ENCODE measurements at places on chromosomes 6 and 20. TPM values are rescaled to one million over a fixed set of nuclear protein-coding genes. Genes with fewer than 3 reads are reported as not detected.
A peak's percentile ranks its signal among the peaks of the same experiment; 100 is the strongest.

DNA sequence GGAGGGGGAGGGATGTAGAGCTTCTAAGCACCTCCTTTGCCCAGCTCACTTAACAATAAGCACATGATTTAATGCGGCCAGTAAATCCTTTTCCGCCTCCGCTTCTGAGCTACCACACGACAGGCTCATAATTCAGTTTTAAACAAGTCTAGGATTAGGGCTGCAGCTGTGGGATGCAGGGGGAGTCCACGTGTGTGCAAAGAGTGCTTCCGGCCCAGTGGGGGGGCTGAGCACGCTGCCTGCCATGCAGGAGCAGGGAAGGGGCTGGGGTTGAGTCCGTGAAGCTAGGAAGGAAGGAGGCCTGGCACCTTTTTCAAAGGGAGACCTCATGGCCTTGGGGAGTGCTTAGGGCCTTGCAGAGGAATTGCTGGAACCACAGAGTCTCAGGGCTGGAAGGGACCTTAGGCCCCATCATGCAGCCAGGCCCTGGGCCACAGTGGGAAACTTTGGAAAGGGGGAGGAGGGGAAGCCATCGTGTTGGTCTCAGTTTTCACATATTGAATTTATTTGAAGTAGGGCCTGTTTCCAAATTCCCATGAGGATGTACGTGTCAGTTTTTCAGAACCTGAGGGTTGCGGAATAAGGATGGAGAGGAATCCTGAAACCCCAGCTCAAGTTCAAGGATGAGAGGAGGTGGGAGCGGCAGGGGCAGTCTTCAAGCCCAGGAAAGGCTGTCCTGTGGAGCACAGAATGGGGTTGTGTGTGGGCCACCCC is 96.1 kb downstream of the VEGFA start:
- no peak for DNase-seq

GSTA1 gene
- not detected for total RNA-seq

FNDC11 gene
- total RNA-seq, result 0.05 TPM

- DNase-seq, result no peak
These were observed 22.9 kb downstream of the NT5E start for GRCh38 chr6:85472744-85473143.

DNA sequence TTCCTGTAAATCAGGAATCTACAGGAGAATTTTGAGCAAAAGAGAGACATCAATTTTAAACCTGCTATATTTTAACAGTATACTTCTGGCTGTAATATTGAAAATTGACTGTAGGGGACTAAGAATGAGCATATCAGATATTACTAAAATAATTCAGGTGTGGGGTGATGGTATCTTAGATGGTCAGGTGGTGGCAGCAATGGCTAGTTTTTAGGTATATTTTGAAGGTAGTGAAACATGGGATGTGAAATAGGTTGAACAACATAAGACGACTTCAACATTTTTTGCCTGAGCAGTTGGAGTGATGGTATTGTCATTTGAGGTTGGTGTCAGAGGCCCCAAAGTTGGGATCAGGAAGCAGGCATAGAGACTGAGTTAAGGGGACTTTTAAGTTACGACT is 32.1 kb downstream of the FAM83B start:
- no peak for DNase-seq

DNA sequence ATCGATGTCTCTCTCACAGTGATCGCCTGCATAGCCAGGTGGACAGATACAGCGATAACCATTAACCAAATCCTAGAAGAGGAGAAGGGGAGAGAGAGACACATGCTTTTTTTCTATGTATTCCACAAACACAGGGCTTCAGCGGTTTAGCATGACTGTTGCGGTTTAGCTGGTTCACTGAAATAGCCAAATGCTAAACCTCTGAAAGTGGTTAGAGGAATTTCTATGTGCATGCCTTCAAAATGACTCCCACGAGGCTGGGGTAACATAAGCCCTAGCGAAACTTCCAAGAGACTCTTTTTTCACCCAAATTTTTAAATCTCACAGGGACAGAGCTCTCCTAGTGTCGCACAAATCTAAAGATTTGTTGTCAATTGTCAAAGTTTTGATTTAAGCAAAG is 25.1 kb downstream of the JAG1 start:
- no peak for DNase-seq

GRCh38 chr20:59525500-59526241 is 78.7 kb upstream of the PHACTR3 start:
- peak; percentile 53 for DNase-seq

TBXT gene
- 2,059 TPM for total RNA-seq

BANF2 gene
- not detected for total RNA-seq

DNA sequence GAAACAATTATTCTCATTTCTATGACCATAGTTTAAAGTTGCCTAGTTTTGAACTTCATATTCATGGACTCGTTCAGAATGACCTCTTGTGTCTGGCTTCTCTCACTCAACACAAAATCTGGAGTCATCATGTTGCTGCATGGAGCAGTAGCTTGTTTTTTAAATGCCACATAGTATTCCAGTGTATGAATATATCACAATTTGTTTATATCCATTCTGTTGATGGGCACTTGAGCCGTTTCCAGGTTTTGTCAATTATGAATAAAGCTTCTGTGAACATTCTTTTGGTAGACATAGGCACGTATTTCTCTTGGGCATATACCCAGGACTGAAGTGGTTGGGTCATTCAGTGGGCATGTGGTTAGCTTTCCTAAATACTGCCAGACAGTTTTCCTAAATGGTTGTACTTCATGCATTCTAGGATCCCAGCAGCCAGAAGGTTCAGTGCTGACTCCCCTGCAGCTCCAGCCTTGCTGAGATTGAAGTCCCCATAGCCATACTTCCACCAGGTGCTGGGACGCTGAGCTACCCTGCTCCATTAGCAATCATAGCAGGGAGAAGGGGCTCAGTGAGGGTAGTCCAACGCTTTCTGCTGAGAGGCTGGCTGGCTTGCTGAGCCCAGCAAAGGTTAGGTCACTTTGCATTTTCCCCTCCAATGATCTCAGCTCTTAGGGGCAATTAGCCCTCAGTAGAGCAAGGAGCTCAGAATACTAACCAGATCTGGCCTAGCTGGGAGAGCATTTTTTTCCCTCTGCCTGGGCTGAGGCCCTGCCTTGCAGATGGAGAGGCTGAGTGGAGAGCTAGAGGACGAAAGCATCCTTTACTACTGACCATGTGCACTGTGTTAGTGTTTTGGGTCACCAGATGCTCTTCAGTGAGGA is 35.7 kb upstream of the CTNNBL1 start:
- DNase-seq, result no peak

NNAT gene
- not detected for total RNA-seq

PACRG gene
- total RNA-seq, result 0.15 TPM

GRCh38 chr20:33521461-33521860 is 31.6 kb downstream of the CBFA2T2 start:
- DNase-seq, result no peak

TOP1 gene
- total RNA-seq, result 48.9 TPM

- no peak for DNase-seq
These were observed 223.4 kb upstream of the FOXA2 start for GRCh38 chr20:22807646-22808244.

- no peak for DNase-seq
These were observed 3.7 kb upstream of the SIRPA start for GRCh38 chr20:1891263-1892118.

DNA sequence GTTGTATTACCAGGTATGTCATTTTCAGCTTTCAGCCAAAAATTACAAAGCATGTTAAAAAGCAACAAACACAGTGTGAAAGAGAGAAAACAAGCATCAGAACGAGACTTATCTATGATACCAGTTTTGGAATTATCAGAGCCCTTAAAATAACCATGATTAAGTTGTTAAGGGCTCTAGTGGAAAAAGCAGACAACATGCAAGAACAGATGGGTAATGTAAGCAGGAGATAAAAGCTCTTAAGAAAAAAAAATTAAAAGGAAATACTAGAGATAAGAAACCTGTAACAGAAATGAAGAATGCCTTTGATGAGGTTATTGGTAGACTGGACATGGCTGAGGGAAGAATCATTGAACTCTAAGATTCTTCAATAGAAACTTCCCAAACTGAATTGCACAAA is 127.5 kb upstream of the SCGN start:
- no peak for DNase-seq

- no peak for DNase-seq
These were observed 251.9 kb downstream of the EPM2A start for GRCh38 chr6:145483191-145483996.

DNA sequence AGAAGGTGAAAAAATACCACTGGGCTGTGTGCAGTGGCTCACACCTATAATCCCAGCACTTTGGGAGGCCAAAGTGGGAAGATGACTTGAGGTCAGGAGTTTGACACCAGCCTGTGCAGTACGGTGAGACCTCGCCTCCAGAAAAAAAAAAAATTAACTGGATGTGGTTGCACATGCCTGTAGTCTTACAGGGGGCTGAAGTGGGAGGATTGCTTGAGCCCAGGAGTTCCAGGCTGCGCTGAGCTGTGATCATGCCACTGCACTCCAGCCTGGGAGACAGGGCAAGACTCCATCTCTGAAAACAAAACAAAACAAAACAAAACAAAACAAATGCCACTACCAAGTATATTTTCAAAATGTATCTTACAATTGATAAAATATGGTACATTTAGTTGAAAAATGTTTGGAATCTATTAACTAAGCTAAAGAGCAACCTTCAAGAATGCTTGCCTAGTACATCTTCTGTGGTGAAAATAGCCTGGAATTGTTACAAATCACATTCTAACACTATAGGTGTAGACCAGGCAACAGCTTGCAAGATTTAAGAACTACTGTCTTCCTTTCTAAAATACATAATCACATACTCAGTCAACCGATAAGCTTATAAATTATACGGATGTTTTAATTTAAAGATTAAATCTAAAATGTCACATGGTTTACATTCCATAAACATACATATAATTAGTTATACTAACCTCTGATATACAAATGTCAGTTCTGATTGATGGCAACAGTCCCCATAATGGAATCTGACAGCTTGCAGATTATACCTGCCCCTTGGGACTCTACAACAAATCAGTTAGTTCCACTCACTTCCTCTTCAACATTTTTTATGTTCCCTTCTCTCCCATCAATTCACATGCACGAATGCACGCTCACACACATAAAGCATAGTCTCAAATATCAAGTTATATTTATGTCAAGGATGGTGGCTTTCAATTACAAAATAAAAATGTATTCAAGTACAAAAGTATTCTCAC is 150.8 kb downstream of the ASCC3 start:
- DNase-seq, result no peak

GRCh38 chr6:47859175-47859574 is 77.3 kb downstream of the OPN5 start:
- DNase-seq, result no peak

DNA sequence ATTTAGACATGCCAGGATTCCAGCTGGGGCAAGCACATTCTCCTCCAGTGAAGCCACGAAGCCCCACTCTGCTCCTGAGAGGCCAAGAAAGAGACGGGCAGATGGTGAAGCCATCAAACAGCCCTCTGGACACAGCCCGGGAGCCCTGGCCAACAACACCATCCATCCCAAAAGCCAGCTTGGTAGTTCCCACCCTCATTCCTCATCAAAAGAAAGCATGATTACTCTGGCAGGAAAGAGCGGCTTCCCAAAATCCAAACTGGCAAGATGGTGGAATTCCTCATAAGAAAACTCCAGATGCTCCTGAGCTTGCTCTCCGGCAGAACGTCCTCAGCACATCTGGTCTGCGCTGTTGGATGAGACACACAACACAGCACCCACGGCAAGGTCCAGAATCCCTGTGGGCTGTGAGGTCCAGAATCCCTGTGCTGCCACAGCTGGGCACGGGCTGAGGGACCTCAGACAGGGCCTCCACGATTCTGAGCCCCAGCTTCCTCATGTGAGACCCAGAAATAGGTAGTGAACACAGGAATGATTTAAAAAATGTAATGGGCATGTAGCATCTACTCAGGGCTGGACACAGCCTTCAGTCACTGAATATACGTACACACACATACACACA is 52.6 kb downstream of the THBS2 start:
- DNase-seq, result no peak

GRCh38 chr20:44142413-44142812 is 44.6 kb downstream of the JPH2 start:
- no peak for DNase-seq

DNA sequence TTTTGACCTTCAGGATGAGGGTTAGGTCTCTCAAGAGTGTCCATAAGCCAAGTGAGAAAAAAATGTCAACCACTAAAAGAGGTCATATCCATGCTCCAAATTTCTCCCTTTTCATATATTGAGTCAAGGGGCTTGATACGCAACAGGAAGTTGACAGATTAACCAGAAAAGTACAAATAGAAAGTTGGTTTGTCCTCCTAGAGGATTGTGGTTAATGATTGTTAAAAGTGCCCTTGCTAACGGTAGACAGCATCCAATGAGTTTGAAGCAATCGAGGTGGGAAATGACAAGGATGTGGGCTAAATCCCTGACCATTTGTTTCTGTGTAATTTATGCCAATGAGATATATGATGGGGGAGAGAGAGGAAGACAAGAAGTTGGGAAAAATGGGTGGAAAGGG is 18.1 kb upstream of the HBS1L start:
- no peak for DNase-seq

DNA sequence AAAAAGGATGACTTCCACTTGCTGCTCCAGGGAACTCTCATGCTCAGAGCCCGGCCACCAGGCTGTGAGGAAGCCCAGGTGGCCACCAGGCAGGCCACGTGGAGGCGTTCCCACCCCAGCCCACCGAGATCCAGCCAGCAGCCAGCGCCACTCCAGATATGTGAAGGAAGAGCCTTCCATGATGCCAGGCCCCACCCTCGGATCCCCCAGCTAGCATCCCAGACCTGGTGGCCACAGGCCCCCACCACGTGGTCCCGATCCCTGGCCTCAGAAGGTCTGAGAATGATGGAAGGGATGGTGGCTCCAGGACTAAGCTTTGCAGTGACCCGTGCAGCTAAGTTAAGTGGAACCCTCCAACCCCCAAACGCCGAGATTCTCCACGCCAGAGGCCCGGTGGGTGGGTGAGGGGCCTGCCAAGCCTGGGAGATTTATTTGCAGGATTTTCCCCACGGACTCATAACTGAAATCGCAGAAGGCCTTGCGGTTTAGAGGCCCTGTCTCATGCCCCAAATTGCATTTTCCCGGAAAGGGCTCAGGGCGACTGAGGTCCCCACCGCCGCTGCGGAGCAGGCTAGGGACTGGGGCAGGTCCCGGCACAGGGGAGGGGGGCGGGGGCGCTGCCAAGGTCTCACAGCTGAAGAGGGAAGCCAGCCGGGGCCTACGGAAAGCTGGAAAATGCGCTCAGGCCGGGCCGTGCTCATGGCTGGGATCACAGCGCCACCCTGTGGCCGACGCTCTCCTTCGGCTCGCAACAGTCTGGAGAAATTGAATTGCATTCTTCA is 31.1 kb upstream of the CST7 start:
- peak; percentile 53 for DNase-seq

DNA sequence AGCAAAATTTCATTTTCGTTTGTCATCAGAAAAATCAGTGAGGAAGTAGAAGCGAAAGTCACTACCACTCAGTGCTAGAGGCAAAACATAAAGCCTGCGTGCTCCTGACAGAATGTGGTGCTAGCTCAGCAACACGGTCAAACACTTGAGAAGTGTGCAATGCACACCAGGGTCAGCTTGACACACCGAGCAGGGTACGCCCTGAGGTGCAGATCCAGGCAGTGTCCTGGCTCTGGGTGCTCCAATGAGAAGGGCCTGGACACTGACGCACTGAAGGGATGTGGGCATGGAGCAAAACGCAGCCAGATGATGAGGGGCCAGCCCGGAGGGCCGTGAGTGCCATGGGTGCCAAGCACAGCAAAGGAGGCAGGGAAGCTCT is 5.9 kb downstream of the RNASET2 start:
- DNase-seq, result no peak

TPD52L1 gene
- total RNA-seq, result 107 TPM

ELOVL2 gene
- total RNA-seq, result 2.7 TPM
